ENCODE measurements at places on chromosomes 12 and 14. TPM values are rescaled to one million over a fixed set of nuclear protein-coding genes. Genes with fewer than 3 reads are reported as not detected.

Gene GALNT16
- total RNA-seq = under 0.01 TPM

Gene MON2
- total RNA-seq = 59.2 TPM

Gene CFAP54
- total RNA-seq = 0.86 TPM

Gene IRAK3
- total RNA-seq = 2.6 TPM

Gene SLCO1B1
- total RNA-seq = not detected

Gene BRI3BP
- 8.6 TPM for total RNA-seq

DNA sequence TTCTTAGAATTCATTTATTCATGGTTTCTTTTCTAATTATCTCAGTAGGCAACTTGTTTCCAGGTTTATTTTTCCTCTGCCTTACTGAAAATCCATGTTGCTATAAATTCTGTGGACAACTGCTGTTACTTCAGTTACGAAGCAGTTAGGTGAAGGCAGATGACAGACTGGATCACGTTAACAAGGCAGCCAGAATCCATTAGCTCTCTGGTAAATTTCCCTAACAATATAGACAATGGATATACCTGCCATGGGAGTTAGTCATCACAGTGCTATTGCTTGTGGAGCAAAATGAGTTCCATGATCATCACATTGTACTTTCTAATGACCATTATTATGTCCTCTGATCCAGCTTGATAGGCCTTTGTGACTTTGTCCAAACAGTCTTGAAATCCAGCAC is 291.5 kb downstream of the NELL2 start:
- no peak for DNase-seq

- DNase-seq = peak; percentile 93
Measured at GRCh38 chr12:116454950-116455447, 104.2 kb upstream of the MAP1LC3B2 start.

GRCh38 chr12:113077859-113078255 is 21.3 kb downstream of the DTX1 start:
- no peak for DNase-seq

DNA sequence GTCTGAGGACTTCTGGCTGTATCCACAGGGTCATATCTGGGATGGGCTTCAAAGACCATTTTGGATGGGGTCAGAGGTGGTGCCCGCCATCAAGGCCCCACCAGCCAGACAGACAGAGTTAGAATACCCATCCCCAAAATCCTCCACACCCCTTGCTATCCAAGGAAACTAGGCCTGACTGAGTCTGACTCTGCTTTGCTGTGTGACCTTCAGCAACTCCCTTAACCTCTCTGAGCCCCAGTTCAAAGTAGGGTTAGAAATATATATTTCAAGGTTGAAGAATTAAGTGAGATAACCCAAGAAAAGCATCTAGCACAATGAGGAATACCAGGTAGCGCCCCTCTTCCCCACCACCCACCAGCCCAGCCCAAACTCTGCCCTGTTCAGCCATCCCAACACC is 20.3 kb downstream of the BCL11B start:
- no peak for DNase-seq

- peak; percentile 56 for DNase-seq
Measured at GRCh38 chr14:103522649-103523574, at the start of gene CKB. Gene CKB (minus strand): TSS chr14:103522830. CDS start chr14:103522493, 337 bp downstream.

DNA sequence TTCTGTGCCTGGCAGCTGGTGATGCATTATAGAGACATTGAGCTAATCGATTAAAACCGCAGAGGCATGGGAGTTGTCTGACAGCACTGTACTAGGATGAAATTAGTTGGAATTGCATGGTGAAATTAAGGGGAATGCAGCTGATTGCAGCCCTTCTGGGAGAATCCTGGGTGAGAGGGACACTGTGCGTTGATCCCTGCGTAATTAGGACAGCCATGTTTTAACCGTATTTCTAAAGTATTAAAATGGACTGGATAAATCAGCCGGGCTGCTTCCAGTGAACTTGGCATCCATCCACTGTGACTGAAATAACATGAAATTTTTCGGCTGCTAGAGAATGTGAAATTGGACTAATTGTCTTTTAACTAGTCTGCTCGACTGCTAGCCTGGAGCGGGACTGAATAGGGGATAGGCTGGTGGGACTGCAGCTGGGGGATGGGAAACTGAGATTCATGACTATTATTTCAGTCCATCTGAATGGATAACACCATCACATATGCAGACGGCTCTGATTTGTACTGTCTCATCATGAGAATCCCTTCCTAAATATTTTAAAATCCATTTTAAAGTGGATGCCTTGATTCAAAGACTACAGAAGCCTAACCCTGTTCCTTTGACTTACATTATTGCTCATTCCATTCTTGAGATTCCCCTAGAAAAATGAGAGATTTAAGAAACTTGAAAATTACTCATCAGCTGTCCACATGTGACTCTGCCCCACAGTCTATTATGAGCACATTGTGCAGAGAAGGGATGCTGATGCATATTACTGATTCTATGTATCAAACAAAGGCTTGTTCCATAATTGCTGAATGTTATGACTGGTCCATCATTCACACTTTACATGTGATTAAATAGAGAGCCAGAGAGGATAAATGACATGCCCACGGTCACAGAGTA is 343.9 kb downstream of the NPAS3 start:
- no peak for DNase-seq

GRCh38 chr12:75177997-75178396 is 31.6 kb downstream of the KCNC2 start:
- DNase-seq = peak; percentile 85

GRCh38 chr14:34254571-34254970 is 207.5 kb downstream of the SPTSSA start:
- no peak for DNase-seq

DNA sequence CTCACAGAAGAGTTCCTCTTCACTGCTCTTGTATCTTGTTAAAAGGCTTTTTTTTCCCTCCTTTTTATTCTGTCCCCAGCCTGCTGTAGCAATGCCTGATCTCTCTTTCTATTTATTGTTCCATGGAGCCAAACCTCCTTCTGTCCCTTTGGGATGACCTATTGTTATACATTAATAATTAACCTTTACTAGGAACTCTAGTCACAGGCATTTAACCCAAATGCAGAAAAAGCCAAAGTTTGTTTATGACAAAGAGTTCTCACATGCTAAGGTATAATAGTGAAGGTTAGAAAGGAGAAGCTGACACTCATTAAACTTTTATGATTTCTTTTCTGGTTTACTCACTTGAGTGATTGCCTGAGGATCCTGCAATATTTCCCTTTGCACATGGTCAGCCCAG is 535.8 kb downstream of the NRXN3 start:
- no peak for DNase-seq

GRCh38 chr12:128542844-128543243 is 275.9 kb downstream of the TMEM132C start:
- DNase-seq = no peak

- DNase-seq = no peak
Measured at GRCh38 chr14:21109377-21110138, 8.7 kb downstream of the TMEM253 start.

GRCh38 chr12:97790281-97790680 is 327.7 kb downstream of the RMST start:
- no peak for DNase-seq

DNA sequence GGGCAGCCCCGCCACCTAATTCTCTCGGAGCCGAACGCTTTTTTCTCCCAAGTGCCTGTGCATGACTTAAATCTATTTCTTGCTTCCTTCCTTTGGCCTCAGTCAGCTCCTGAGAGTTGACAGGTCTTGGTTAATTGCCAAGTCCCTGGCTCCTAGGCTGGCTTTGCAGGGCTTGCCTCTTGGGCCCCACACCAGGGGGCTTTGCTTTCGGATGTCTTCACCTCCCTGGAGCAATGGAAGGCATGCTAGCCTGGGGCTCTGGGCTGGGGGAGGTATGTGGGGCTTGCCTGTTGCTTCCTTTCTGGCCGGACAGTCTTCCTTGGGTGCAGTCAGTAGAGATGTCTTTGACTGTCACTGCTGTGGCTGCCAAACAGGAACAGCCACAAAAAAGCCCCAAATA is 2.2 kb upstream of the KRT80 start:
- no peak for DNase-seq

DNA sequence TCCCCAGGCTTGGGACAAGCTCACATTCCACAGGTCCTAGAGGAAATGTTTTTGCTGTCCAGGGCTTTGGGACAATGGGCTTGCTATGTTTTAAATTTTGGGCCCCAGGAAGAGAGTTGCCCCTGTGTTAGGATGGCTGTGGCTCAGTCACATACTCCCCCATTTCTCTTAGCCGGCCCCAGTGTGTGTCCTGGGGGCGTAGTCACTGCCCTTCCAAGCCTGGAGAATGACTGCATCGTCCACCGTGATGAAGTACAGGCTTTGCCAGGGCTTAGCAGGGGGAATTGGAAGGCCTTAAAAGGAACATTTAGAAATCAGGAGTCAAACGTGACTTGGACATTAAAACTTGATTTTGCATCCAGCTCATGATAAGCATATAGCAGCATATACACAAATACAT is 293.6 kb downstream of the CACNA1C start:
- DNase-seq = no peak

Measured in fibroblast of villous mesenchyme (primary cell).